AG04449 (cell line): ENCODE measurements at places on chromosomes 12 and 14.
A peak's percentile ranks its signal among the peaks of the same experiment; 100 is the strongest.

DNA sequence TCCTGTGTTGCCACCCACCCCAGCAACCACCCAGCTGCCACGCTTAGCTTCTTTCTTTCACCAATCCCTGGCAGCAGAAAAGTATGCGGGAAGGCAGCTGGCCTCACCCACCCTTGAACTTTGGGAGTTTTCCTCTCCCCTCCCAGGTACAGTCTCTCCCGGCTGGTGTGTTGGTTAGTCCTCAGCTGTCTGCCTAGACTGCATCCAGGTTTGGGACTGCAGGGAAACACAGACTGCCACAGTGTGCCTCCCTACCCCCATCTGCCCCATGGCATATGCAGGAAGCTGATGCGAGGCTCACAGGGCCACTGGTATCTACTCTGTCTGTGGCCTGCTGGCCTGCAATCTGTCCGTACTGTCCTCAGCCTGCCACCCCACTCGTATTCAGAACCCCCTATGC is 2.1 kb downstream of the CD9 start:
- no peak for DNase-seq

- no peak for DNase-seq
These were observed 69.2 kb downstream of the SLC25A47 start for GRCh38 chr14:100392356-100392755.

DNA sequence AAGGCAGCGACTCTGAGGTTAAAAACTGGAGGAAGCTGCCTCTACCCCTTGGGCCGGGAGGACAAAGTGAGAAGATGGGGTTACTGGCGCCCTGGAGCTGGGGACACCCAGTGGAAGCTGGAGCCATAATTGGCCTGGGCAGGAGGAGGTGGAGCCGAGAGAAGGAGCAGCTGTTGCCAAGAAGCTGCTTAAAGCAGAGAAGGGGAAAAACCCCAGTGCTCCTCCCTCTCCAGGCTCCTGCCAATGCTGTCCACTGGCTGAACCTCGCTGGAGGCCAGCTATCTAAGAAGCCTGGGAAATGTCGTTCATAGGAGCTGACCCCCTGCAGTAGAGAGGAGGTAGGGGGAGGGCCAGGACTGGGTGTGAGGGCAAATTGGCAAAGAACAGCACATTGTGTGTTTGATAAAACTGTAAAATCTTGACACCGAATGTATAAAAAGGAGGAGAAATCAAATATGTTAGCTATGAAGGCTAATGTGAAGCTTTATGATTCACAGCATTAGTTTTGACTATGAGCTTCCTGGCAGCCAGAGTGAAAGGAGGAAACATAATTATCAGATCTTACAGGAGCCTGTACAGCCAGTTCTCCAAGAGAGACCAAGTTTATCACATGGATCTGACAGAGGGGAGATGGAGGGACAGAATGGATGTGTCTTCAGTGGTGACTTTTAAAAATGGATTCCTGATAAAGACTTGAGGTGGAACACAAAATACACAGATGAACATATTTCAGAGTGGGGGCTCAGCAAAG is 9.5 kb downstream of the HHIPL1 start:
- DNase-seq = peak; percentile 34

GRCh38 chr12:22541496-22542155 is 2.7 kb downstream of the C2CD5 start:
- no peak for DNase-seq

DNA sequence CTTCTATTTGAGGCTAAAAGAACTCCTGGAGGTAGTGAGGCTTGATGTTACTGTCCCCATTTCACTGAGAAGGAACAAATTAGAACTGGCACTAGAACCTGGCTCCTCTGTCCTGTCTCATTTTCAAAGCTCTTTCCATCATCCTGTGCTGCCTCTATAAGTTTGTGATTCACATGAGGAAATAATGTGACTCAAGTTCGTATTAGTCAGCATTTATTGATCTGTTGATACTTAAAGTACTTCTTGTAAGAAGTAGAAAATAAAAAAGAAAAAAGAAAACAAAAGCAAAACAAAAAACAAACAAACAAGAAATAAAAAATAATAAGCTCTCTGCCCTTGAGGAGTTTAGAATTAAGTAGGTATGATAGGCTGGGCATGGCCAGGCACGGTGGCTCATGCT is 2.3 kb upstream of the ESPL1 start:
- no peak for DNase-seq

GRCh38 chr12:70603044-70603443 is 34.2 kb downstream of the PTPRB start:
- DNase-seq = no peak

GRCh38 chr12:31342286-31342685 is 16.3 kb upstream of the SINHCAF start:
- DNase-seq = no peak

- no peak for DNase-seq
These were observed 478.5 kb downstream of the NELL2 start for GRCh38 chr12:44397631-44398030.

- DNase-seq = no peak
These were observed 101.2 kb downstream of the BTG1 start for GRCh38 chr12:92044435-92044834.

DNA sequence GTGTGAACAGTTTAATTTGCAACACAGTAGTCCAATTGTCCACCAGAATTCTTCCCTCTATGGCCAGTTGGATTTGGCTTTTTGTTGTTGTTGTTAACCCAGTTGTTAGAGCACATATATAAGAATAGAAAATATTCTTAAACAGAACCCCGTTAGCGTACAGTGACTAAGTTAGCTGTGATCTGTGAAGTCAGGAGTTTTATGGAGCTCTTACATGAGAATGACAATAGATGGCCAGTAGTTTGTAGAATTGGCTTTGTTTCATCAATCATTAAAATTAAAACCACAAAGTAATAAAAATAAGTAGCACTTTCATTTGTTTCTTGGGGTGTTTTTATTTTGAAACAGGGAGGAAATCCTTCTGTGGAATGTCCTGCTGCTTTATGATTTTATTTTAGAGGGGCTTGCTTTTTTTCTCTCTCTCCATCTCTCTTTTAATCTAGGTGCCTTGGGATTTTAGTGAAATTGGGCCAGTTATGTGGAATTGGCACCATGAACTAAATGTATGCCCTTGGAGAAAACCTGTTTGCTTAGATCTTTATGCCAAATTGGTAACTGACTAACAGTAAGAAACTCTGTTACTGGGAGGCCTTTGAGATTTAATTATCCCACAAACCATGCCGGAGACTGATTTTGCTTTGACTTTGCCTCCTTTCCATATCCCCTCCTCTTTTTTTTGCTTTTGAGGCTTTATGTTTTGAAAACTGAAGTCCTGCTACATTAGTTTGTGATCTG is 22.9 kb downstream of the FBXW8 start:
- DNase-seq = no peak

DNA sequence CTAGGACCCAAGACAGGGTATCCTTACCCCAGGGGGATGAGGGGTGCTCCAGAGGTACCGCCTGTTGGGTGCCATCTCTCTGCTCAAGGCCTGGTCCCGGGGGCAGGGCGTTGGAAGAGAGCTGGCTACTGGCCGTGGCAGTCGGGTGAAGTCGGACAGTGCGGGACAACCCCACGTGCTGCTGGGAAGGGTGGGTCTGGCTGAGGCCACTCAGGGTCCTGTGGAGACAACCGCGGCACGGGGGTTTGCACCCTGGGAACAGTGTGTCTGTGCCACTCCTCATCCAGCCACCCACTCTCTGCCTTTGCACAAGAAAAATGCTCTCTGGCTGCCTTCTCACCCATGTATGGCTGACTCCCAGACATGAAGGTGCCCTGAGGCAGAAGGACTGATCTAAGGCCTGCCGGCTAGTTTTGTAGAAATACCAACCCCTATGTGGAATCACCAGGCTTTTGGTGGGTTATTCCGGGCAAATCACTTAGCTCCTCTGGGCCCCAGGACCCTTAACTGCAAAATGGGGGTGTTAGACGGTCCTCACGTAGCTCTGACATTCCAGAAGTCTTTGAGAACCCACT is 56.5 kb downstream of the LTBP2 start:
- no peak for DNase-seq

- no peak for DNase-seq
These were observed 11.7 kb downstream of the KDM2B start for GRCh38 chr12:121568971-121569751.

- no peak for DNase-seq
These were observed 108.2 kb downstream of the PRICKLE1 start for GRCh38 chr12:42481368-42481767.

GRCh38 chr12:78863482-78864402 is 832 bp upstream of the SYT1 start:
- DNase-seq = no peak

GRCh38 chr14:41773536-41774279 is 167.0 kb downstream of the LRFN5 start:
- DNase-seq = no peak

DNA sequence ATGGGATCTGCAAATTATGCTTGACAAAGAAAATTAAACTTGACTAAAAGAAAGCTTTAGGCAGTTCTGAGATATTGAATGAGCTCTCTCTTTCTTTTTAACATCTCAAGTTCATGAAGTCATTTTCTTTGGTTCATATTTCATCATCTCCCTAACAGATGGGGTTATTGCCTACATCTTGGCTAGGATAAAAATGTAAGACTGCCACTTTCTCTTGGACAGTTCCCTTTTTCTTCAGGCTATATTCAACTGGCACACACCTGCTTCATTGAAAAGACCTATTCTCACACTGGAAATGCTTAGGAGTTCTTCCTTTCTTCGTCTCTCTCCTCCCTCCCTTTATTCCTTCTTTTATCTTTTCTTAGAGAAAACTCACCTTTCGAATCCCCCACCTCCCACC is 355.9 kb upstream of the SEL1L start:
- DNase-seq = no peak

GRCh38 chr14:103378038-103378854 is 7.0 kb upstream of the MARK3 start:
- no peak for DNase-seq
